ENCODE measurements at places on chromosomes 4 and X.

GRCh38 chrX:40465735-40466551 is 114.8 kb upstream of the ATP6AP2 start:
- no peak for DNase-seq

DNA sequence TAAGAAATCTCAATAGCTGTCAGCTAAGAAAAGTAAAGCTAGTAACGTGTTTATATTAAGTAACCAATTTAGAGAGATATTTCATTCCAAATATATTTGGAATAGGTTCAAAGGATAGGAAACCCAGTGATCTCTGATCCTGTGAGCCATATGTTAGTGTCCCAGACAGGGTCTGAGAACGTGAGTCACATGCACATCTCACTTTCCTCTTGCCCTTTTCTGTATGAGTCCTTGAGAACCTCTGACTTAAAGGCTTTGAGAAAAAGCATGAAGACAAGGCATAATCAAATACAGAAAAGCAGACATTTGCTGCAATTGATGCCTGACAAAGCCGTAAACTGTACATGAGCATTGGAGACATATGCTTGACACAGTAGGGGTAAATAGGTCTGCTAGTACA is 655.1 kb upstream of the ADGRL3 start:
- no peak for DNase-seq

GRCh38 chr4:147428583-147428982 is 52.3 kb upstream of the EDNRA start:
- no peak for DNase-seq

GRCh38 chrX:136387951-136388502 is 87.3 kb downstream of the ADGRG4 start:
- DNase-seq, result no peak

DNA sequence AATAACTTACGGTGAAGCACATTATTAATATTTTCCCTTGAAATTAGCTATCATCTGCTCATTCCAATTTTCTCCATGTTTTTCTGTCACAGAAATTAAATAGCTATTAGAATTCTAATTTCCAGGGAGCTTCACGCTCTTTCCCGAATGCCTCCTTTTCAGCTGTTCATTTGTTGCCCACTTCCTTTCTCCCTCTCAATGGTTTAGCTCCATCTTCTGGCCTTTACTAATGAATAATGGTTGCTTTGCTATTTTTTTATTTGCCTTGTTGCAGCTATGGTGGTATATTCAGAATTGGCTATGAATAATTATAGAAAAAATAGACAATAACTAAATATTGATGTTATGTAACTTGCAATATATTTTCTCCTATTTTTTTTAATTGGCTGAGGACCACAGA is 70.5 kb downstream of the GRIA2 start:
- DNase-seq, result no peak

GRCh38 chr4:6124386-6125102 is 75.8 kb downstream of the JAKMIP1 start:
- no peak for DNase-seq

DNA sequence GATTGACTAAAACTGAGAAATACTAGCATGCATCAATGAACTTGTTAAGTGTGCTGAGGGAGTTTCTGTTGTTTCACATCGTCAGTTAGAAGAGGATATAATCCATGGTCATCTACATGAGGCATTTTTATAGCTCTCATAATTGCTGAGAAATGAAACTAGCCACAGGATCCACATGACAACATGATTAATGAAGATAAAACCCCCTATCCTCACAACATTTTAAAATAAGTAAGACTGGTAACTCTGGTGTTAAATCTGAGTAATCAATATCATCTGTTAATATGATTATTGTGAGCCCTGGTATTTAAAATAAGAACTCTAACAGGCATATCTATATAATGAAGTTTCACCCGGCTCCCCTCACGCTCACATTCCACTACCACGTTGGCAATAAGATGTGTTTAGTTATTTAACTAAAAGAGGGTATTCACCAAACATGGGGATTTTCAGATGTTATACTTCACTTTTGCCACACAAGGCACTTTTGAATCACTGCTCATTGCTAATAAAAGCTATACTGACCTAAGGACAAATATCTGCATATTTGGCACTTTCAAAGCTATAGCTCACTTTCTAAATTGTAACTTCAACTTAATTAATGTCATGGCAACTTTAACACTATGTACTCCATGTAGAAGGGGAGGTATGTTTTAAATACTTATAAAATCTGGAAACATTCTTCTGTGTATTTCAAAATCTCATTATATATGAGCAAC is 6.7 kb downstream of the UNC5C start:
- no peak for DNase-seq

DNA sequence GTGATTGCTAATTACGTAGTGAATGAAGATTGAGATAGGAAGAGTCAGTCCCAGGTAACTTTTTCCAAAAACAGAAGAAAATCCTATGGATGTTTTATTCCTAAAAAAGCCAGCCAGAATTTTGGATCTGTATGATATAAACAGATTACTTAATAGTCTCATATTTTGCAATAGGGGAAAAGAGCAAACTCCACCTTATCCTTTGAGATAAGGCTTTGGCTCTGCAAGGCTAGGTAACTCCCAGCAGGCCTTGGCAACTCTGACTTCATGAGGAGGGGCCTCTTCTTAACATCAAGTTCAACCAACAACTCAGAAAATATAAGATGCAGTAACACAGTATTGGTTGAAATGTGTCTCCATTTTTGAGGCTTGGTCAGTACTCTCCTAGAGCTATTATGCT is 98.7 kb upstream of the SLC4A4 start:
- no peak for DNase-seq

- no peak for DNase-seq
Measured at GRCh38 chr4:142091085-142091513, 454.7 kb downstream of the IL15 start.

DNA sequence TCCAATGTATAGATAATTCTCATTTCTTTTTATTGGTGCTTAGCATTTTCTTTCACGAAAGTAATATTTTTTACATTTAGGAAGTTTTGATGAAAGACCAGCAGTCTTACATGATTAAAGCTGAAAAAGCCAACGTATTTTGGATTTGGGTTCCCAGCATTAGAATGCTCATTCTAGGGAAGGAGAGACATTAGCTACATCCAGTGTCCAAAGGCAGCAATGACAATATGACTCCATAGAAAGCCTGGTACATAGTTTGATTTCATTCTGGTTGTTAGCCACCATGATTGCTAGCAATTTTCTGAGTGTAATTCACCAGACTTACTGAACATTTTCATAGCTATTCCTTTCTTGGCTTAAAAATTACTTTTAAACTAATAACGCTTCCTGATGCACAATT is 1397.5 kb downstream of the PCDH7 start:
- DNase-seq, result no peak

- DNase-seq, result no peak
Measured at GRCh38 chr4:156774422-156774821, 197.2 kb downstream of the PDGFC start.

DNA sequence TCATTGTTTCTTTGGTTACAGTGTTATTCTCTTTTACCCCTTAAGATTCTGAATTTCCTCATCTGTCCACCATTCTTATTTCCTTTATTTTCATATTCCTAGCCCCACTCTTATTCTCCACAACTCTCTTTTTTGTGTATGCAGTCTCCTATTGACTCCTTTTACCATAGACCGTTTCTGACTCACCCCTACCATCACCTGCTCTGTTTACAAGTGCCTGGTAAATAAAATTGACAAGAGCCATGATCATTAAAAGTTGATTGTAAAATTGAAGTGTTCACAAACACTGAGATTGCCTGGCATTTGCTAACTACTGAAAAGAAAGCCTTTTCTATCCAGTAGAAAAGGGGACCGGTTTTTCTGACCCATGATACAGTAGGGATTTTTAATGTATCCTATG is 54.4 kb downstream of the MRPL1 start:
- no peak for DNase-seq

GRCh38 chrX:95427389-95427788 is 1257.3 kb upstream of the DIAPH2 start:
- no peak for DNase-seq

GRCh38 chr4:132108784-132109183 is 1040.3 kb upstream of the PCDH10 start:
- DNase-seq, result no peak

DNA sequence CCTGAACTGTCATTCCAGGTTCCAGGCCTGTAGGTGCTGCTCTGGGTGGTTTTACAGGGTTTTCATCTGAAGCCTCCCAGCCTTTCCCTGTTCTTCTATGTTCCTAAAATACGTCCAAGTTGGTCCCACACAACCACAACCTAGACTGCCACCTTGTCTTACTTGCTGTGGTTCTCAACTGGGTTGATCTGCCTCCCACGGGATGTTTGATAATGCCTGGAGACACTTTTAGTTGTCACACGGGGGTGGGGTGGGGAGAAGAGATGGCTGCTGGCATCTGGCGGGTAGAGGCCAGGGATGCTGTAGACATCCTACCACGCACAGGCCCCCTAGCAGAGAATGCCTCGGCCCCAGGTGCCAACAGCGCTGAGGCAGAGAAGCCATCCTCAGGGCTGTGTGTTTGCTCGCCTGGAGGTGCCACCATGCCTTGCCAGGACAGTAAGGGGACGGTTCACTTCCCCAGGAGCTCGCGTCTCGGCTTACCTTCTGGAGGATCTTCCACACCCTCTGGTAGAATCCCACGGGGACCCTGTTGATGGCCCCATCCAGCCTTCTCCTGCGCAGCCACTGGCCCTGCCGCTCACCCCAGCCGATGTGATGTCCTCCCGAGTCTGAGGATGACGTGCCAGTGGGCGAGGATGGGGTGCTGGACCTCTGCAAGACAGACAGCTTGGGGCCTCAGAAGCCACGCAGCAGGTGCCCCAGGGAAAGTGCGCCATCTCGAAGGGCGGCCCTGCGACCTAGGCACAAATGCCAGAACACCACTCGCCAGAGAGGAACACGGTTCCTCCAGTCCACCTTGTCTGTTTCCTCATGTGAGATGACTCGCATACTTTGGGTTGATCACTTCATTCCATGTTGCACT is 87.0 kb downstream of the PHKA2 start:
- DNase-seq, result no peak

- no peak for DNase-seq
Measured at GRCh38 chr4:16161851-16162408, 64.3 kb downstream of the TAPT1 start.

DNA sequence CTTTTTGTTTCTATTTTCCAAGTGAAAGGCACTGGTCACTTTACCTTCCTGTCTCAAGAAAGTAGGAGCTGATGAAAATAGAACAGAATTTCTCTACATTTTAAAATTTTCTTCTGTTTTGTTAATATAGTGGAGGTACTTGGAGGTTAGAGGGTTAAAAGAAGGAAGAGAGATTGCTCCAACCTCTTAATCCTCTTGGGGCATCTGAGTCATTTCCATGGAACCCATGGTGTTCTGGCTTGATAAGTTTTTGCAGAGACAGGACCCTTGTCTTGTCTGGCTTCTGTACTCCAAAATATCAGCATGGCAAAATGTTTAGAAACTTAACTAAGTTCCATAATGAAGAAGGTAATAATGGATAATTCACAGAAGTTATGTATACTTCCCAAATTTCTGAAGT is 727.2 kb downstream of the C4orf33 start:
- no peak for DNase-seq

DNA sequence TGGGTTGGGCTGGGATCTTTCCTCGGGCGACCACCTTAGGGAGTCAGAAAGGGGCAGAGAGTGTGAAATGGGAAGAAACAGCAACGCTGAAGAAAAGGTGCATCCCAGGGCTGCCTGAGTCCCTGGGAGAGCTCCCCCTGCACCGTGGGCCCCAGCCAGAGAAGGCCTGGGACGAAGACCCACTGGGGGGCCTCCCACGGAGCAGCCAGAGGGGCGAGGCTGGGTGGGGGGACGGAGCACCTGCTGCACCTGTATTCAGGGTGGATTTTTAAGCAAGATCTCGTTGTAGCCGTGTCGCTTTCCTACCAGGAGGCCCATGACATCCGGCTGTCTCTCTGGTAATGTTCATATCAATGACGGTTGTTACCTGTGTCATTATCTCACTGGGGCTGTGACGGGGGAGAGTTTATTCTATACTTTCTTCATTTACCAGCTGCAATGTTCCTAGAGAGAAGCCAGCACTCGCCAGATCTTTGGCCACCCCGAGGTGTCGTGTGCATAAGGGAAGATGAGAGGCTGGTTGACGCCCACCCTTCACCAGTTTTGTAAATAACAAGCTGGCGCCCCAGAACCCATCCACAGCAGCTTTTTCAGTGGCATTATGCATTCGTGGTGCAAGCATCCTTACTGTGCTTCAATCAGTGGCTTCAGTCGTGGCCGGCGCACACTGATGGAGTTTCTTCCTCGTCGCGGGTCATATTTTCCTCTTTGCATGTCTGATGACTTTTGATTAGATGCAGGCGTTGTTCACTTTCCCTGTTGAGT is 5.6 kb upstream of the PCGF3 start:
- DNase-seq, result no peak

- DNase-seq, result no peak
Measured at GRCh38 chr4:1409491-1410425, 3.5 kb upstream of the NKX1-1 start.

DNA sequence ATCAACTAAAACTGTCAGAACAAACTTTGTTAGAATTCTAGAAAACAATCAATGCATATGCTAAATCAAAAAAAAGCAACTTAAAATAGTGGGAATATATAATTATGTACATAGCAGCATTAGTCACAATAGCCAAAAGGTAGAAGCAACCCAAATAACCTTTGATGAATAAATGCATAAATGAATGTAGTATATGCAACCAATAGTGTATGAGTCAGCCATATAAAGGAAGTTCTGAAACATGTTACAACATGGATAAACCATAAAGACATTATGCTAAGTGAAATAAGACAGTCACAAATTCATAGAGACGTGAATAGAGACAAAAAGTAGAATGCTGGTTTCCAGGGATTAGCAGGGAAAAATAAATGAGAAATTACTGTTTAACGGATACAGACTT is 762.8 kb upstream of the INTU start:
- DNase-seq, result no peak

GRCh38 chrX:124737771-124738170 is 391.4 kb downstream of the SH2D1A start:
- DNase-seq, result no peak

- no peak for DNase-seq
Measured at GRCh38 chrX:143988356-143988755, 104.5 kb downstream of the UBE2NL start.

DNA sequence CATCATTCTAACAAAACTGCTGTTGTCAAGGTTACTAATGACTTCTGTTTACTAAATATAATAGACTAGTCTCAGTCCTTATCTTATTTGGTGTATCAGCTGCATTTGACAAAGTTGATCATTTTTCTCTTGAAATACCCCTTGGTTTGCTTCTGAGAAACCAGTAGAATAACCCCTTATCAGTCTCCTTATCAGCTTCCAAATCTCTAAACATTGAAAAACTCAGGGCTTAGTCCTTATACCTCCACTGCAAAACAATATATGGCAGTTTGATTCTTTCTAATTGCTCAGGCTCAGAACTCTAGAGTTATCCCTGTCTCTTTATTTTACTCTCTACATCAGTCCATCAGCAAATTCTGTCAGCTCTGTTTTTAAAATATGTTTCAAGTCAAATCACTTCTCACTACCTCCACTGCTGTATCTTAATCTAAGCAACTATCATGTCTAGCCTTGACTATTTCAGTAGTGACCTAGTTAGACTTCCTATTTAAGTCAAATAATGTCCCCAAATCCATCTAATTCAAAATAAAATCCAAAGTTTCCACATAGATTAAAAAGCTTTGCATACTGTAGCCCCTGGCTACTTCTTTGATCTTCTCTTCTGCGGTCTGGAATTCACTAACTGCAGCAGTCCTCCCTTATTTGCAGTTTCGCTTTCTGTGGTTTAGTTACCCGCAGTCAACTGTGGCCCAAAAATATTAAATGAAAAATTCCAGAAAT is 87.1 kb upstream of the NPNT start:
- no peak for DNase-seq
